Stimulated activated CD8-positive, alpha-beta memory T cell treated with anti-CD3 and anti-CD28 coated beads, Interleukin-12 subunit alpha, Interleukin-12 subunit beta, amount 100 ng/mL, for 1 hour (primary cell): ENCODE measurements at places on chromosomes 4 and X.

DNA sequence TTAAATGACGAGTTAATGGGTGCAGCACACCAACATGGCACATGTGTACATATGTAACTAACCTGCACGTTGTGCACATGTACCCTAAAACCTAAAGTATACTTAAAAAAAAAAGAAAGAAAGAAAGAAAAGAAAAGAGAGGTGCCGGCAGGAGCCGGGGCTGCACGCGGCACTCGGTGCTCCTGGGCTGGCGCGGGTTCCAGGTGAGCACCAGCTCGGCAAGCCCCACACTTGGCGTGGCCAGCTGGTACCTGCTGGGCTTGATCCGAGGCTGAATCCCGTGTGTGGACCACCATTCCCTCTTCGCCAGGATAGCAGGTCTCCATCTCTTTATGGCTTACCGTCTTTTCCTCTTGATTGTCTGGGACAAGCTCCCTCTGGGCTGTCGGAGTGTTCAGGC is 17.9 kb upstream of the HERC6 start:
- no peak for DNase-seq

- no peak for DNase-seq
Observed at GRCh38 chr4:119244832-119245231, 32.3 kb downstream of the USP53 start.

- DNase-seq = no peak
Observed at GRCh38 chr4:185344743-185345538, 50.8 kb downstream of the LRP2BP start.

DNA sequence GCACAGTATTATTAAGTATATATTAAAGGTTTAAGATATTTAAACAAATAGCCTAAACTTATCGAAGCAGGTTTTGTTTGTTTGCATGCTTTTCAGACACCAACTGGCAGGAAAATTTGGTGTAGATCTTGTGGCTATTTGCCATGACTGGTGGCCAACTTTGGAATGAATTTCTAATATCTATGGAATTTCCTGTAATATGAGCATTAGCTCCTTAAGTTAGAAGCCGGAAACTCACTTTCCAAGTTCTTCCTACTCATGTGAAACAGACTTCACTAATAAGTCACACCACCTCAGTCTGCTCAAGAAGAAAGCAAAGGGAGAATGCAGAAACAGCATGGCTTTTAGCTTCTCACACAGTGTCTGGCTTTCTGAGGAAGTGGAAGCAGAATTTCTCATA is 563.9 kb downstream of the GRXCR1 start:
- no peak for DNase-seq

DNA sequence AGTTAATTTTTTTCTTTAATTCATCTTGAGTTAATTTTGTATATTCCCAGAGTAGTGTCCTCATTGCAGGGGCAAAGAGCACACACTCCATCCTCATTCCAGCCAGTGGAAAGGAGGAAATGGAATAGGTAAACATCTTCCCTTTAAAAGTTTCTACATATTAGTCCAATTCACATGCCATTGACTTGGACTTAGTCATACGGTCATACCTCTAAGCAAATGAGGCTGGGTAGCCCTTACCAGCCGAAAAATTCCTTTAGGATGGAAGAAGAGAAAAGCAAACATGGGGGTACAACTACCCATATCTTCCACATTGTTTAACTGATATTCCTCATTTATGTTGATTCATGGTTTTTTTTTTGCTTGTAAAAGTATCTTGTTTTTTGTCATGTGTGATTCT is 37.4 kb upstream of the NDP start:
- DNase-seq = no peak

- DNase-seq = no peak
Observed at GRCh38 chr4:100428051-100428450, 89.8 kb downstream of the EMCN start.

GRCh38 chrX:35675151-35675550 is 123.0 kb upstream of the MAGEB16 start:
- no peak for DNase-seq

DNA sequence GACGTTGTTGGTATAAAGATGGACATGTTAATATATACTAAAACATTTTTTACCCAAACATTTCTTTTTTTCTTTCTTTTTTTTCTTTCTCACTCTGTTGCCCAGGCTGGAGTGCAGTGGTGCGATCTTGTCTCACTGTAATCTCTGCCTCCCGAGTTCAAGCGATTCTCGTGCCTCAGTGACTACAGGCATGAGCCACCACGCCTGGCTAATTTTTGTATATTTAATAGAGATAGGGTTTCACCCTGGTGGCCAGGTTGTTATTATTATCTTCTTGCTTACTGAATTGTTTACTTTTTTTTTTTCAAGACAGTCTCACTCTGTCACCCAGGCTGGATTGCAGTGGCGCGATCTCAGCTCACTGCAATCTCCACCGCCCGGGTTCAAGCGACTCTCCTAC is 68.8 kb downstream of the HOPX start:
- no peak for DNase-seq
